ENCODE measurements at places on chromosomes 1 and 21. TPM values are rescaled to one million over a fixed set of nuclear protein-coding genes. Genes with fewer than 3 reads are reported as not detected.

The RGSL1 gene
- not detected for total RNA-seq

The DNAJC6 gene
- 4.9 TPM for total RNA-seq

The TMEM269 gene
- total RNA-seq = not detected

The CFAP74 gene
- not detected for total RNA-seq

GRCh38 chr1:4127592-4128140 is 227.6 kb upstream of the C1orf174 start:
- H3K4me3 ChIP-seq = no peak overlapping the region
- no peak for DNase-seq
- no peaks in the 10 kb centered on the region for H3K27me3 ChIP-seq
- H3K36me3 ChIP-seq = no peaks in the 10 kb centered on the region

DNA sequence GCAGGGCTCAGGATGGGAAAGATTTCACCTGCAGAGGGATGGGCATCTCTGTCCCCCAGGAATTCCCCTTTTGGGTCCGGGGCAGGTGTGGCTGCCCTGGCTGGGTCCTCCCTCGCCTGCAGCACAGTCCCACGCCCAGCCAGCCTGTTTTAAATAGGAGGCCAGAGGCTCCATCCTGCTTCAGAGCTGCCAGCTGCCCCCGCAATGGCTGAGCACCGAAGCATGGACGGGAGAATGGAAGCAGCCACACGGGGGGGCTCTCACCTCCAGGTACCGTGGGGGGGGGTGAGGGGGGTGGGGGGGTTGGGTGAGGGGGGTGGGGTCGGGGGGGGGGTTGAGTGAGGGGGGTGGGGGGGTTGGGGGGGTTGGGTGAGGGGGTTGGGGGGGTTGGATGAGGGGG is 3.6 kb downstream of the SCNN1D start:
- no peak overlapping the region for H3K4me3 ChIP-seq
- no peaks in the 10 kb centered on the region for H3K27me3 ChIP-seq
- no peak for DNase-seq
- no peaks in the 10 kb centered on the region for H3K36me3 ChIP-seq
- peaks cover 11% of the 10 kb centered on the region for H3K4me1 ChIP-seq

- H3K4me3 ChIP-seq = no peak overlapping the region
- DNase-seq = peak; percentile 56
- no peaks in the 10 kb centered on the region for H3K4me1 ChIP-seq
- no peaks in the 10 kb centered on the region for H3K27me3 ChIP-seq
These were observed 19.7 kb downstream of the RCC2 start for GRCh38 chr1:17419626-17420328.

DNA sequence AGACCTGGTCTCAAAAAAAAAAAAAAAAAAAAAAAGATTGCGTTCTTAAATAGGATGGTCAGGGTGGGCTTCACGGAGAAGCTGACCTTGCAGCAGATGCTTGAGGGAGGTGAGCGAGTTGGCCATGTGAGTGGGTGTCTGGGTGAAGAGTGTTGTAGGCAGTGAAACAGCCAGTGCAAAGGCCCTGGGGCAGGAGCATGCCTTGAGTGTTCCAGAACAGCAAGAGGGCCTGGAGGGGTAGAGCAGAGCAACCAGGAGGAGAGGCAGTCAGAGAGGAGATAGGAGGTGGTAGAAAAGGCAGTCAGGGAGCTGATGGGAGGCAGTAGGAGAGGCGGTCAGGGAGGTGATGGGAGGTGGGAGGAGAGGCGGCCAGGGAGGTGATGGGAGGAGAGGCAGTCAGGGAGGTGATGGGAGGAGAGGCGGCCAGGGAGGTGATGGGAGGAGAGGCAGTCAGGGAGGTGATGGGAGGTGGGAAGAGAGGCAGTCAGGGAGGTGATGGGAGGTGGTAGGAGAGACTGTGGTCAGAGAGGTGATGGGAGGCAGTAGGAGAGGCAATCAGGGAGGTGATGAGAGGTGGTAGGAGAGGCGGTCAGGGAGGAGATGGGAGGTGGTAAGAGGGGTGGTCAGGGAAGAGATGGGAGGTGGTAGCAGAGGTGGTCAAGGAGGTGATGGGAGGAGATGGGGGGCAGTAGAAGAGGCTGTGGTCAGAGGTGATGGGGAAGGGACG is 20.2 kb upstream of the PADI6 start:
- no peaks in the 10 kb centered on the region for H3K36me3 ChIP-seq
- H3K4me1 ChIP-seq = no peaks in the 10 kb centered on the region
- DNase-seq = no peak
- no peaks in the 10 kb centered on the region for H3K27me3 ChIP-seq

GRCh38 chr1:110235834-110236682 is 25.9 kb downstream of the KCNC4 start:
- H3K4me3 ChIP-seq = no peak overlapping the region
- no peak for DNase-seq
- no peak overlapping the region for H3K27ac ChIP-seq
- no peaks in the 10 kb centered on the region for H3K36me3 ChIP-seq

The HES3 gene
- total RNA-seq = not detected

The CFHR1 gene
- total RNA-seq = not detected

- no peak for DNase-seq
- H3K36me3 ChIP-seq = no peaks in the 10 kb centered on the region
- H3K4me1 ChIP-seq = no peaks in the 10 kb centered on the region
These were observed 564.3 kb upstream of the NEGR1 start for GRCh38 chr1:72846476-72847278.

DNA sequence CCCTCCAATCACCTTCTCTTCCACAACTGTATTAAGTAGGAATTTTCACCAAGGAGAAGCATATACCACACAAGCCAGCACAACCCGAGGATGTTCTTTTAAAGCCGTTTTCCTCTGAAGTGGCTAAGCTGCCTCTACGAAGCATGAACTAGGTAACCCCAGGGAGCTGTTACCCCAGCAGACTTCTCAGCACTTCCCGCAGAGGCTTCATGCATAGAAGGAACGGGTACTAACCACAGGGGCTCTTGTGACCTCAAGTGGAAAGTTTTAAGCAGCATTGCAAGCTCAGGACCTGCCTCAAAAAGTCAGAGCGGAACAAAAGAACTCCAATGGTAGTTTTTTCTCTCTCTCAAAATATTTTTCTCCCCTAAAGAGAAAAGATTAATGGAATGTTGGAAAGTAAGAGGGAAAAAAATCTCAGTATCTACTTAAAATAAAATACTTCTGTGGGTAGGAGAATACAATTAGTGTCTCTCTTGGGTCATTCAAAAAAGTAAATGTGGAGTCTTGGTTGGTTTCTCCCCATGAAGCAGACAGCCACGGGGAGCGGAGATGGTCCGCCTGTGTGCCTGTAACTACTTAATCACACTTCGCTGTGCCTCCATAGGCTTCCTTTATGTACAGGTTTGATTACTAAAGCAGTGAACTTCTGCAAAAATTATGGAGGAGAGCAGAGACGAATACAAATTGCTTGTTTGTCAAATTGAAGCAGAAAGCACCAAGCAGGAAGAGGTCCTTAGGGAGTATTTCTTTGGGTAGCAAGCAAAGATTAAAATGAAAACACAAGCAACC is 40.9 kb downstream of the STX6 start:
- H3K27me3 ChIP-seq = no peaks in the 10 kb centered on the region
- peaks cover 10% of the 10 kb centered on the region for H3K4me1 ChIP-seq
- no peak overlapping the region for H3K4me3 ChIP-seq
- peak; percentile 56 for DNase-seq
- peak overlapping the region; percentile 7 for H3K27ac ChIP-seq
- H3K36me3 ChIP-seq = peaks cover 5% of the 10 kb centered on the region

DNA sequence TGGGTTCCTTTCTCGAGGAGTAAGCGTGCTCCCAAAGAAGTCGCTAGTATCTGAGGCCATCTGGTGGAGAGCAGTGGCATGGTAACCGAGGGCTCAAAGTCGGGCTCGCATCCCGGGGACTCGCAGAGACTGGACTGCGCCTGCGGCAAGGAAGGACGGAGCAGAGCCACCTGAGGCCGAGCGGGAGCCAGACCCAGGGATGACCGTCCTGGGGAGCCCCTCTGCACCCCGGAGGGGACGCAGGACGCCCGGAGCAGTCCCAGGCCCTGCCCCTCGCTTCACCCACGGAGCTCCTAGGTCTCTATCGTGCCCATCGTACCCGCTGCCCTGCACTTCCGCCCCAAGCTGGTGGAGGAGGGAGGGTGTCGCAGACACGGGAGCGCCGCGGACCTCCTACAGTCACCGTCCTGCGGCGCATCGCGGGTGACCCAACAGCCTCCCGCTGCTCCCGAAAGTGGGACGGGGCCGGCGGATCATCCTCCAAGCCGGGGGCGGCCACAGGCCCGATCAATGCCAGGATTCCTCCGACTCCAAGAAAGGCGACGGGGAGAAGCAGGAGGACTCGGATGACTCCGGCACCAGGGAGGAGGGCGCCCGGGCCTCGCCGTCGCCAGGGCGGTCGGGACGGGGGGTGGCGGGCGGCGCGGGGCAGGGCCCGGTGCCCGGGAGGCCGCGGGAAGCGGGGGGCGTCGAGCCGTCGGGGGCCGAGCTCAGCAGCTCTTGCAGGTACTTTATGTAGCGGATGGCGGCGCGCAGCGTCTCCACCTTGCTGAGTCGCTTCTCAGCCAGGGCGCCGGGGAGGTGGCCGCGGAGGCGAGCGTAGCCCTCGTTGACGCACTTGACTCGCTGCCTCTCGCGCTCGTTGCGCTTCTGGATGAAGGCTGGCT is 2.3 kb upstream of the CACNA1S start:
- DNase-seq = peak; percentile 93
- H3K36me3 ChIP-seq = no peaks in the 10 kb centered on the region
- H3K27me3 ChIP-seq = no peaks in the 10 kb centered on the region
- no peaks in the 10 kb centered on the region for H3K4me1 ChIP-seq

- H3K4me3 ChIP-seq = no peak overlapping the region
- no peaks in the 10 kb centered on the region for H3K4me1 ChIP-seq
- H3K27ac ChIP-seq = no peak overlapping the region
- no peaks in the 10 kb centered on the region for H3K36me3 ChIP-seq
These were observed 10.6 kb downstream of the GJA5 start for GRCh38 chr1:147749792-147750191.

GRCh38 chr1:154575147-154575927 is 7.8 kb downstream of the CHRNB2 start:
- H3K4me1 ChIP-seq = no peaks in the 10 kb centered on the region
- H3K27ac ChIP-seq = no peak overlapping the region
- peaks cover 13% of the 10 kb centered on the region for H3K36me3 ChIP-seq
- DNase-seq = no peak

GRCh38 chr1:85611856-85612255 is 31.3 kb downstream of the CCN1 start:
- peak overlapping the region; percentile 87 for H3K27ac ChIP-seq
- DNase-seq = peak; percentile 89
- peaks cover 37% of the 10 kb centered on the region for H3K4me1 ChIP-seq
- H3K36me3 ChIP-seq = no peaks in the 10 kb centered on the region
- H3K4me3 ChIP-seq = no peak overlapping the region
- no peaks in the 10 kb centered on the region for H3K27me3 ChIP-seq

DNA sequence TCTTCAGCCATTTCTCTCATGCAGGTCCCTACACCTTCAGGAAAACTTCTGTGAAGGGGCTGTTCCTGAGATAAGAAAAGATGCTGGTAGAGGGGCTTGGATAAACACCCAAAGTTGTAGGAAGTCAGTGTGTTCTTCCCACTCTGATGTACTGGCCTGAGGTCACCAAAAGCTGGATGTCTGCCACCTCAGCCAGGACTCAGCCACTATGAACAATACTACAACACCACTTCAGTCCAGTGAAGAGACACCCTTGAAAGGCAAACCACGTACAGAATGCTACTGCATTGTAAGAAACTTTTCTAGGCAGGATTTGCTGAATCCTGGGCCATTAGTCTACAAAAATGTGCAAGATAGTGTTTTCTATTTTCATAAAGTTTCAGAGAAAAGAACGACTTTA is 2.4 kb downstream of the PTPN14 start:
- no peaks in the 10 kb centered on the region for H3K27me3 ChIP-seq
- peak overlapping the region; percentile 100 for H3K27ac ChIP-seq
- H3K36me3 ChIP-seq = no peaks in the 10 kb centered on the region
- H3K4me3 ChIP-seq = no peak overlapping the region
- peak; percentile 88 for DNase-seq

GRCh38 chr1:203360547-203361185 is 9.7 kb upstream of the FMOD start:
- DNase-seq = no peak
- no peak overlapping the region for H3K27ac ChIP-seq
- H3K4me1 ChIP-seq = no peaks in the 10 kb centered on the region
- H3K27me3 ChIP-seq = no peaks in the 10 kb centered on the region

GRCh38 chr1:59237900-59238299 is 59.0 kb upstream of the FGGY start:
- H3K4me3 ChIP-seq = no peak overlapping the region
- no peaks in the 10 kb centered on the region for H3K27me3 ChIP-seq
- DNase-seq = no peak

DNA sequence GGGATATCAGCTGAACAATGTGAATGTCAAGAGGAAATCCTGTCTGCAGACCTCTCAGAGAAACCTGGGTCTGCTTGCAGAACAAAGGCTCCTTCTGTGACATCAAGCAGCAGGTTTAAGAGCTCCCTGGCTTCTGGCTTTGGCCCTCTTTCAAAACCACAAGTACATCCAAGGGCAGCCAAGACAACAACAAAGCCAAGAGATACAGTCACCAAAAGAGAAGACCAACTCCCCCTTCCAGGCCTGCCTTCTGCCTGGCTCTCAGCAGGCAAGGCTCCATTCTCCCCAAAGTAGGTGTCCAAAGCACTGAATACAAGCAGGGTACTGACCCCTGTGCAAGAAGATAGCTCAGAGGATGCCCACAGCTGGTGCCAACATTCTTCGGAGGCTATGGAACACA is 11.5 kb downstream of the BCAR3 start:
- H3K27ac ChIP-seq = peak overlapping the region; percentile 54
- no peaks in the 10 kb centered on the region for H3K36me3 ChIP-seq
- peaks cover 44% of the 10 kb centered on the region for H3K4me1 ChIP-seq

DNA sequence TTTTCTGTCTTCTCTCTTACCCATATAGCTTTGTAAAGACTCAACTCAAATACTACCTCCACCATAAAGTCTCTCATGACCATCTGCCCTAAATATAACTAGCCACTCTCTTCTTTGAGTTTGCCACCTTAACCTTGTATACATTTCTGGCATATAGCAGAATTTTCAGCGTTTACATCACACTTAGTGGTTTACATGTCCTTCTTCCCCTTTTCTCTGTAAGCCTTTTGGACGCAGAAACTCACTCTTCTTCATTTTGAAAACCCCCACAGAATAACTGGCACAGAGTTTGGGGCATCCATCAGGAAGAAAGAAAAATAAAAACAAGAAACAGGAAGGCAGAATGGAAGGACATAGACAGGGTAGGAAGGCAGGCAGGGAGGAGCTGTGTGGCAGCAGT is 131.8 kb upstream of the DUSP10 start:
- H3K4me1 ChIP-seq = no peaks in the 10 kb centered on the region
- no peaks in the 10 kb centered on the region for H3K36me3 ChIP-seq
- no peak for DNase-seq
- H3K27ac ChIP-seq = no peak overlapping the region
- no peak overlapping the region for H3K4me3 ChIP-seq

The XCL1 gene
- not detected for total RNA-seq

The CD5L gene
- total RNA-seq = not detected

- peak; percentile 71 for DNase-seq
- no peaks in the 10 kb centered on the region for H3K36me3 ChIP-seq
- no peaks in the 10 kb centered on the region for H3K27me3 ChIP-seq
- peak overlapping the region; percentile 90 for H3K27ac ChIP-seq
- no peaks in the 10 kb centered on the region for H3K4me1 ChIP-seq
- peak overlapping the region; percentile 84 for H3K4me3 ChIP-seq
These were observed 7.6 kb downstream of the CDKN2C start for GRCh38 chr1:50977575-50978143.

The TLCD4 gene
- 26.3 TPM for total RNA-seq

GRCh38 chr1:56375326-56375804 is 204.0 kb downstream of the PLPP3 start:
- H3K27me3 ChIP-seq = no peaks in the 10 kb centered on the region
- H3K27ac ChIP-seq = peak overlapping the region; percentile 15
- no peaks in the 10 kb centered on the region for H3K36me3 ChIP-seq
- no peak overlapping the region for H3K4me3 ChIP-seq

- DNase-seq = no peak
- no peak overlapping the region for H3K27ac ChIP-seq
- H3K4me1 ChIP-seq = no peaks in the 10 kb centered on the region
- H3K36me3 ChIP-seq = no peaks in the 10 kb centered on the region
These were observed 8.1 kb upstream of the DNASE2B start for GRCh38 chr1:84390226-84390625.

The GNG4 gene
- total RNA-seq = not detected
